Fibroblast of skin of left quadriceps (primary cell): ENCODE measurements at places on chromosomes 5 and 9.

GRCh38 chr9:84138541-84138940 is 157.9 kb downstream of the RMI1 start:
- no peak for DNase-seq

GRCh38 chr9:4594994-4595393 is 67.1 kb upstream of the PLPP6 start:
- no peak for DNase-seq

DNA sequence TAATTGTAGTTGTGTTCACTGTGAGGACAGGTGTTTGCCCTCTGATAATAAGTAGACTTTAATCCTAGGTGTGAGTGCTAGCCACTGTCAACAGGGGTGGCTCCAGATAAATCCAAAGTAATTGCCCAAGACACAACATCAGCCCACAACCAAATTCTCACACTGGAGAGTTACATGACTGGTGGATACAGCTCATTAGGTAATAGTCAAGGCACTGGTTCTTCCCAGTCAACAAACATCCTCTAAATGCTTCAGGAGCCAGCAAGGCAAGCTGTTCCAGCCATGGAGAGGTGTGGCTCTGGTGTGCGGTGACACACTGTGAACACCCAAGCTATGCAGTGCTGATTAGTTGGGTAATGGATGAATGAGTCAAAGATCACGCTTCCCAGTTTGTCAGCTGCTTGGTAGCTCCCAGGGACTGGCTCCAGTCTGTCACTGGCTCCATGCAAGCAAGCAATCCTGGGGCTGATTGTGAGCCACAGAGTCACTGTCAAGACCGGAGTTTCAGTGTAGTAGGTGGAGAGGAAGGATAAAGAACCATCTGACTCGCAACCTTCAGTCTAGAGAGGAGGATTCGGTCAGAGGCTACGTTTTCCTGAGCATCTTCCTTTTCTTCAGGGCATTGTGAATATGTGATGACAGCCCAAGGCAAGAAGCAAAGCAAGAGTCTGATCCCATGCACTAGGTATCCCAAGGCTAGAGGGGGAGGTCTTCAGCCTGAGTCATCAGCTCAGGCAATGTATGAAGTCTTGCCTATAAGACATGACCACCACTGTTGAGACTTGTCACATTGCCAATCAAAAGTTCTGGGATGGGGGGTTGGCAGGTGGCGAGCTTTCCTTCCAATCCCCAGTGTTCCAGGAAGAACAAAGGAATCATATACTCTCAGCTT is 63.1 kb downstream of the UGCG start:
- DNase-seq, result no peak

DNA sequence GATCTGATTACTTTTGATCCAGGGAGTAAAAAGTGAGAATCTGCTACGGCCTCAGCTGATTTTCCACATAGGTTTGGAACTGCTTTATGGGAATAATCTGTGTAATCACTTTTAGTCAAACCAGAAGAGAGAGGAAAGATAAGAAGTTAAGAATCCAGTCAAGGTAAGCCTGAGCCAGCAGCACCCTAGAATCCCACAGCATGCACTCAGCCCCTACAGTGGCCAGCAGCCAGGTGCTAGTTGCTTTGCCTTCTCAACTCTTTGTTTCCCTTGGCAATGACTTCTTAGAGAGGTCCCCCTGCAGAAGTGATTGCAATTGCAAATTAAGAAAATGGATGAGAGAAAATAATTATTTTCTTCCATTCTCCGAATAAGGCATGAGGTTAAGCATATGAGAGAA is 59.7 kb upstream of the TMED7 start:
- DNase-seq, result no peak

DNA sequence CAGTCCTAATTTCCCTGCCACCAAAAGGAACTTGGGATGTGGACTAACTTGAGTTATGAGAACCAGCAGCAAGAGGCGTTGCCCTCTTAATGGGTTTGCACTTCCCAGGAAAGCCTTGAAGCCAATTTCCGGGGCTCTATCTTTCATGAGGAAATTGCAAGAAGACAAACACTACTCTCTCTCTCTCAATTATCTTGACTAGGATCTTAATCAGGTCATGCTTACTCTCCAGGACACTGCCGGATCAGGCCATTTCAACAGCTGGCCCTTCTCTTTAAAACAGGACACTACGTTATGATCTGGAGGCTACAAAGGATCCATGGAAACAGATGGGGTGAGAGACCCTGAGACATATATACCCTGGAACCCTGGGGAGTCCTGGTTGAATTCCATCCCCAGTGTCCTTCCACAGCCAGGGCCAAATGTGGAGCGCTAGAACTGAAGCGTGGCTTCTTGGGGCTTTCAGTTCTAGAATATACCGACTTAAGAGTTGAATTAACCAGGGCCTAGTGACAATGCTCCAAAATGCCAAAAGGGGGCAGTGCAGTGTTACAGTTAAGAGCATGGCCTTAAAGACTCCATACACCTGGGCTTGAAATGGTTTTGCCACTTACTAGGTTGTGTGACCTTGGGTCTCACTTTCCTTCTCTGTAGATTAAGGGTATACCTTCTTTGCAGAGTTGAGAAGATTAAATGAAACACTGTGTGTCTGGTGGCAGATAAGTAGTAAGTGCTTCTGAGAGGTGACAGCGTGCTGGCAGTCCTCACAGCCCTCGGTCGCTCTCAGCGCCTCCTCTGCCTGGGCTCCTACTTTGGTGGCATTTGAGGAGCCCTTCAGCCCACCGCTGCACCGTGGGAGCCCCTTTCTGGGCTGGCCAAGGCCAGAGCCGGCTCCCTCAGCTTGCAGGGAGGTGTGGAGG is 21.1 kb downstream of the FAM219A start:
- DNase-seq, result peak; percentile 42

GRCh38 chr5:130488252-130488651 is 584.0 kb downstream of the CHSY3 start:
- no peak for DNase-seq

- no peak for DNase-seq
These were observed 51.6 kb upstream of the ZFR start for GRCh38 chr5:32496104-32496503.

DNA sequence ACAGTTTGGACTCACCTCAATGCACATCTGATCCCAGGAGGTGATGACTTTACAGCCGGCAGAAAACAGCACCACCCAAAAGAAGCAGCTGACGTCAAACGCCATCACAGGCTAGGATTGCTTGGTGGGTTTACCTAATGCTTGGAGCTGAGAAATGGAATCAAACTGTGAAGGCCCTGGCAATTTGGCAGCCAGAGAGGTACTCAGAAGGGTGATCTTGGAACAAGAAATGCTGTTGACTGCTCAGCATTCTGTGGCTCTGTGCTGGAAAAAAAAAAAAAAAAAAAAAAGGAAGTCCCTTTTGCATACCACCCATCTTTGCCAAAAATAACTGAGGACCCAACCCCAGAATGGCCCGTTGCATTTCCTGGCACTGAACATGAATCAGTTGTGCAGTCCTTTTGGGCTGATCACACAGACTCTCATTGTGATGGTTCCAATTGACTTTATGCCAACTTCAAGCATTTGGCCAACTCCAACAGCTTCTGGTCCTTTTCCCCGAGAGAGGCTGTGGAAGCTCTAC is at the start of gene CD180:
Gene CD180, minus strand, starts transcription at position 263 of the 523 bp plus-strand sequence. Its CDS starts 158 bp downstream, at position 105.
- DNase-seq, result no peak

DNA sequence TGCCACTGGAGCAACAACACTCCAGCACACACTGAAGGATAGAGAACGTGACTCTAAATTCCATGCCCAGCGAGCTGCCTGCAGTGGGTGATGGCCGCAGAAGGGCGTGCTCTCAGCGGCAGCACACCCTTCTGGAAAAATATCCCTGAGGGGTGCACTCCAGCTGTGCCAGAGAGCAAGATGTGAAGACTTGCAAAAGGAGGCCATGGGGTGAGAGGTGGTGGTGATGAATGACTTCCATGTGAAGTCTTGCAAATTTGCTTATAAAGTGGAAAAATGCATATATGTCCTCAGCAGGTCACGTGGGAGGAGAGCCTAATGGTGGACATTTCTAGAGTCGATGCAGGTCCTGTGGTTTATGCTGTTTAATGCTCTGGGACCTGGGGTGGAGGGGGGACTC is 39.8 kb upstream of the COL5A1 start:
- DNase-seq, result no peak

DNA sequence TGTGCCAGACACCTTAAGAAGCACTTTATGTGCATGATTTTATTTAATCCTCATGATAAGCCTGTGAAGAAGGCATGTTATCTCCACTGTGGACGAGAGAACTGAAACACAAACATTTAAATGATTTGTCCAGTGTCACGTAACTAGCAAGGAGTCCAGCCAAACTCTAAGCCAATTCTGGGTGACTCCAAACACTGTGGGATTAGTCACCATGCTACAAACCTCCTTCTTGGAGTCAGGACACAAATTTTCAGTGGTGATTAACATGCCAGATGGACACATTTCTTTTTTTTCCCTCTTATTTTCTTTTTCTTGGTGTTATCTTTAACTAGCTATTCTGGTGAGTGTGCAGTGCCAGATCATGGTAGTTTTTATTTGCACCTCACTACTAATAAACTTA is 316.8 kb downstream of the NDUFS4 start:
- DNase-seq, result peak; percentile 15

- no peak for DNase-seq
These were observed 28.4 kb upstream of the SSBP2 start for GRCh38 chr5:81779125-81779915.

DNA sequence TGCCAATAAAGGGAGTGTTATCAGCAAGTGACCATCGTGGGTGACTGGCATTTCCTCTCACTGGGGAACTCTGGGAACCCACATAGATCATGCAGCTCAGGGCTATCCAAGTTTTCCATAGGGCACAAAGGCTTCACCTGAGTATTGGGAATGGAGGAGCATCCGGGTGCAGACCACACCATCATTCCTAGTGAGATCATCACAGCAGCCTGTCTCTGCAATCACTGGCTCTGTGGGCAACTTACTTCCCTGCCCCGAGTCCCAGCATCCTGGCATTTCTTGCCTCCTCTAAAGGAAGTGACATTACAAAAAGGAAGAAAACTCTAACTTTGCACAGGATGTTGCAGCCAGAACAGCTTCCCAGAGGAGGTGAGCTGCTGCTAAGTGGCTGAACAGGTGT is 80.6 kb upstream of the SHB start:
- DNase-seq, result no peak

DNA sequence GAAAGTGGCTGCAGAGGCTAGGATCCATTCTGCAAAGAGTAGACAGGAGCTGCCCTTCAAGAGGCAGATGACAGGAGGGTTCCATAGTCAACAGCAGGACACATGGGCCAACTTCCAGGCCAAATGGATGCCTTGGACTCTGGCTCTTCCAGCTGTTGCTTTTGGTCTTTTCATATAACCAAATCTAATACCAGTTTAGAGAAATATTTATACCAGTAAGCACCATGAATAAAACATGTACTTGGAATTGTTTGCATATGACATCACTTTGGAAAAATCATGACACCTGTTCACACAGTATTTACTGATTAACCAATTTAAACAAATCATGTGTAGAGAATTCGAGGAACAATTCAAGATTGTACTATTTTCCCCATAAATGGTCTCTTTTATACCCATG is 481.3 kb downstream of the DMRT2 start:
- no peak for DNase-seq

DNA sequence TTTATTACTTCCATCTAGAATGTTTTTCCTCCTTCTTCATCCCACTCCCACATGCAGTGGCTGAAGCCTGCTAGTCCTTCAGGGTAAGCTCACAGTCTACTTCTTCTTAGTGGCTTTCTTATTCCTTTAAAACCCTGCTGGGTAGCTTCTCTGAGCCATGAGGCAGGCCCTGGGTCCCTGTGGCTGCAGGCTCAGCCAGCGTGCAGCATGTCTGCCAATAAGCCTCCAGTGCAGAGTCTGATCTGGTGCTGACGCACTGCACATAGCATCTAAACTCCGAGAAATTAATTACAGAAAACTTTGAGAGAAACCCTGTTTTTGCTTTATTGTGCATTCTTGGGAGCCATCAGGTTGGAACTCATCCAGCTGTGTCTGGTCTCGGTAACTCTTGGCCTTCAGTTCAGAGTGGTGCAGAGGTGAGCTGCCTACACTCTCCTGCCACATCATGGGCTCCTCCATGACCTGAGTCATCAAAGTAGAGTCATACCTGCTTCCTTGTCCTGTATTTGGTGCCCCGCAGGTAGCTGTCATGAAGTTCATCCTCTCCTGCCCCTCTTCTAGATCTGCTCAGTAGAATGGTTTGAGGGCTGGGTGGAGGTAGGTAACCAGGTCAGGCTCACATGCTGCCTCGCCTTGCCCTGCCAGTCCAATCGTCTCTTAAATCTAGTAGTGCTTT is 339.4 kb downstream of the KDM4C start:
- no peak for DNase-seq

DNA sequence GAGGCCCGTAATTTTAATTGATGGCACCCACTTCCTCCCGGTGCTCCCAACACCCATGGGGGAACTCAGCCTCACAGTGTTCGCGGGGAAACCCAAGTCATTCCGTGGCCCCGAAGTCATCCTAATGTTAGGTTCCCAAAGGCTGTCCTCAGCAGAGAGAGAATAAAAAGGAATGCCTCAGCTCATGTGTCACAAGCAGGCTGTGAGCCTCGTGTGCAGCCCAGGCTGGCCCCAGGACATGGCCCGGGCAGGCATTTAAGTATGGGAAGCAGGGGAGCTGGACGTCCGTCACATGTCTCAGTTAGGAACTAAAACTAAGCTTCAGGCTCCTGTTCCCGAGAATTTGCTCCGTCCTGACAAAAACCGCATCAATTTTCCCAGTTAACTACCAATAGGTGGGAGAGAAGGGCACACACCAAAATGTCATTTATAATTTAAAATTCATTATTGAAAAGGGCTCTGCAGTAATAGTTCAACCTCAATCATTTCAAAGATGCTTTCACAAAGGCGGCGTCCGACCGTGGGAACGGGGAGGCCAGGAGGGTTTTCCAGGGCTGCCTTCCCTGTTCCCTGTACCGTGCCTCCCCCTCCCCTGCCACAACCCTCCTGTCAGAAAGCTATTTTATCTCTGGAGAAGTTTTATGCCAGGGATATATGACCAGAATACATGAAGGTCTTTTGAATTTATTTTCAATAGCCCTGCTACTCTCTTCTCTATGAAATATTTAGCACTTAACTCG is 137.3 kb downstream of the FSTL4 start:
- no peak for DNase-seq

GRCh38 chr5:50853151-50853550 is 186.7 kb downstream of the PARP8 start:
- DNase-seq, result no peak
